ENCODE measurements at places on chromosomes 16 and 17.

- peak; percentile 62 for DNase-seq
Measured at GRCh38 chr16:46857368-46857945, 26.5 kb upstream of the C16orf87 start.

GRCh38 chr16:84086341-84086740, 30.4 kb downstream of the MBTPS1 start:
- no peak for DNase-seq

DNA sequence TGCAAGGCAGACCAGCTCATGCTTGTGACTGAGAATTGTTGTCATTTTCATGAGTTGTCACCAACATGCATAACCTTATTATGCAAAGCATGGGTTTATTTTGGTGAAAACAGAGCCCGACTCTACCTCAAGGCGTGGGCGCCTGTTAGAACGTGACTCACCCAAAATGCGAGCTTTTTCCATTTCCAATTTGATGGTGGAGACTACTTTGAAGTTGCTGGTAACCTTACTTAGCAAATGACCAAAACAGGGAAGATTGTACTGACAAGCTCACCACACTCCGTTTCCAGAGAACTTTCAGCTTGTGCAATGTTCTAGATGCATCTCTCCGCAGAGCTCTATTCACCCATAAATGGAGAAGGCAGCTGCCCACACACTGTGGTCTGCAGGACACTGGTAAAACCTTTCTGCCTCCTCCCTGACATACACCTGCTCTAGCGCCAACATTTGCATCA, 284.5 kb downstream of the MAF start:
- DNase-seq, result no peak

DNA sequence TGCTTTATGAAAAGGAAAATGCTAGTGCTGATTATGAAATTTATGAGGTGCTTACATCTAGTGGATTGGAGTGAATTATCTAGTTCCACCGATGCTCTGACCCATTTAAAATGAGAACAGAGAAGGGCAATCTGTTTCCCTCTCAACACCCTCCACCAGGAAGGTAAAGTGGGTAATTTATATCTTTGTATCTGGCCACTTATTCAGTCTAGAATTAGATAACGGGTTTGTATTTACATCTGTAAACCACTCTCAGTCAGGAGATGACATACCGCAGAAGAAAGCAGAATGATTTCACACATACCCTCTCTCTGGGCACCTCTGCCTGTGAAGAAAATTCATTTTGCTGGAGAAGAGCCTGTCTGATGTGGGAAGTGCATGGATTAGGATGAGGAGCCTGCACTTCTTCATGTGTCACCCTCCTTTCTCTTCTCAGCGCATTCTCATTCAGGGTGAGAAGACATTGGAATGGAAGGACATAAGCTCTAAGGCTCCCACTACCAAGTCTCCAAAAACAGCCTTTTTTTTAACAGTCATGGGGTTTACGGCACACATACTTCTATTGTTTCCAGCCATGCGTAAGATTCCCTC, 646.7 kb upstream of the SALL1 start:
- DNase-seq, result no peak

GRCh38 chr17:58172369-58173071, 5.7 kb downstream of the OR4D2 start:
- DNase-seq, result peak; percentile 31

DNA sequence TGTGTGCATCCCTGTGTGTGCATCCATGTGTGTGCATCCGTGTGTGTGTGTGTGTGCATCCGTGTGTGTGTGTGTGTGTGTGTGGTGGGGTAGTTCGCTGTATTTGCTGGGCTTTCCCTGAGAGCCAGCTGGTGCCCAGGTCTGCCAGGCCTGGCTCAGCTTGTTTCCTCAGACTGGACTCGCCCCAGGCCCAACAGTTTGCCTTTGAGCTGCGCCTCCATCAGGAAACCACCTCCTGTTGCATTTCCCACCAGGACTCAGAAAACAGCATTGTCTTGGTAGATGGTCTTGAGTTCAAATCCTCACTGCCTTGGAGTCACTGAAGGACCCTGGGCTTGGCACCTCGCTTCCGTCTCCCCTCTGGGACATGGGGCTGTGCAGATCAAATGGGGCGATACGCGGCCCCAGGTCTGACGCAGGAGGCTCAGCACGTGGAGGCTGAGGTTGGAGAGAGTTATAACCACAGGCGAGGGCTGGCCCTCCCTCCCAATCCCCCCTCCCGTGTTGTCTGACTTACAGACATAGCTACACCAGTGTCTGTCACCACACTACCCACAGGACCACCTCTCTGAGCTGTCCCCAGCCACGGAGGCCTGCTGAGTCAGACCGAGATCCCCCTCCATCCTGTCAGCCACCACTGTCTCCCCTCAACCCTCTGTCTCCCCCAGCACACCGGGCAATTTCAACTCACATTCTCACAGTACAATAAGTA, 4.7 kb downstream of the ITGAE start:
- DNase-seq, result no peak

GRCh38 chr17:77734371-77735080, 224.0 kb upstream of the TNRC6C start:
- DNase-seq, result peak; percentile 97

- no peak for DNase-seq
Measured at GRCh38 chr17:60065867-60066266, 12.9 kb downstream of the HEATR6 start.

GRCh38 chr16:73089420-73089819, 41.5 kb upstream of the ZFHX3 start:
- DNase-seq, result no peak

GRCh38 chr16:50842013-50842505, 100.2 kb downstream of the CYLD start:
- no peak for DNase-seq

GRCh38 chr17:56594320-56595107, 1.0 kb downstream of the NOG start:
- DNase-seq, result no peak

- DNase-seq, result no peak
Measured at GRCh38 chr17:1190751-1191331, 11.1 kb upstream of the ABR start.

GRCh38 chr17:3551189-3551588, 6.4 kb downstream of the TRPV3 start:
- DNase-seq, result no peak

- DNase-seq, result no peak
Measured at GRCh38 chr16:48542020-48542473, 67.9 kb downstream of the N4BP1 start.

DNA sequence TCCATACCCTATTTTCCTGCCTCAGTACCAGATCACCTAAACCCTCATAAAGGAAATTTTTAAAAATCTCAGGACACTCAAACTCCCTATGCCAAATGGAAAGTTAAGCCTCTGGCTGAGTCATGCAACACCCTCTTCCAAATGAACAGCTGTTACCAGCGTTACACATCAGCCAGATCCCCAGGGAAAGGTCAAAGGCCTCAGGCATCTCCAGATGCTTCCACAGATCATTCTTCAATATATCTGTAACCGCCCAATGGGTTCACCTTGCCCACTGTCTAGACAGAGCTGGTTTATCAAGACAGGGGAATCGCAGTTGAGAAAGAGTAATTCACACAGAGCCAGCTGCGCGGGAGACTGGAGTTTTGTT, 29.1 kb upstream of the SHCBP1 start:
- no peak for DNase-seq

GRCh38 chr17:74730491-74731346, 6.3 kb upstream of the RAB37 start:
- DNase-seq, result no peak

DNA sequence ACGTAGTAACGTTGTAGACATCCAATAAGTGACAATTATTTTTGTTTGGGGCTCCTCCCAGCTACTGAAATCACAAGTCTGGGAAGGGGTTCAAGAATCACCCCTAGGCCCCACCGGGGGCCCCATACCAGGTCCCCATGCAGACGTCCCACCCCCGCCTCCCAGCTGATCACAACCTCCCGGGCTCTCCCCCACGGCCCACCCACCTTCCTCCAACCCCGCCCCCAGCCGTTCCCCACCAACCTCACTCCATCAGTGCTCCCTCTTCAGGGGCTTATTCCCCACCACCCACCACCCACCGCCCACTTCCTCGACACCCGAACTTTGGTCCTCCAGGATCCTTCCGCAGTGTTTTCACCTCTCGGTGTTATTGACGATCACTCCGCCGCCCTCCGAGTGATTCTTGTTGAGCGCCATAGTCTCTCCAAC, 240 bp downstream of the WBP2 start:
- no peak for DNase-seq

GRCh38 chr16:56344518-56345405, 80.6 kb downstream of the AMFR start:
- DNase-seq, result no peak

- DNase-seq, result peak; percentile 46
Measured at GRCh38 chr17:19728084-19728495, 11.7 kb upstream of the SLC47A2 start.

- DNase-seq, result no peak
Measured at GRCh38 chr17:11031787-11032186, 193.9 kb upstream of the PIRT start.

- no peak for DNase-seq
Measured at GRCh38 chr17:72253597-72253996, 132.8 kb downstream of the SOX9 start.

- no peak for DNase-seq
Measured at GRCh38 chr17:31877911-31878702, 19.1 kb upstream of the COPRS start.

DNA sequence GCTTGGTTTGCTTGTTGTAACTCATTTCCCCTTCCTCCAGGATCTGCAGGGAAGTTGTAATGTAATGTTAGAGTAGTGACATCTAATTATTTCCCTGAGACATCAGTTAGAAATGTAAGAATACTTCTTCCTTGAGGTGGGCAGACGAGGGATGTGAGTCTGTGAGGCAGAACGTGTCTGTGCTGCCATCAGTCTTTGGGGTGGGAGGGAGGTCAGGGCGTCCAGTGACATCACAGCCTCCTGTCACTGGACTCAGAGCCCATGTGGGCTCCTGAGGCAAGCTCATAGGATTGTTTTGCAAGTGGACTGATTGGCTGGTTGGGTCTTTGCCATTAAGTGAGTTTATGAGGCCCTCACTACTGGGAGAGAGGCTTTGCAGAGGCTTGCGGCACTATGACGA, 188.8 kb downstream of the CCDC182 start:
- no peak for DNase-seq

- peak; percentile 41 for DNase-seq
Measured at GRCh38 chr16:49019081-49019633, 262.5 kb downstream of the CBLN1 start.

- DNase-seq, result no peak
Measured at GRCh38 chr17:14299280-14300141, 1.4 kb upstream of the HS3ST3B1 start.

DNA sequence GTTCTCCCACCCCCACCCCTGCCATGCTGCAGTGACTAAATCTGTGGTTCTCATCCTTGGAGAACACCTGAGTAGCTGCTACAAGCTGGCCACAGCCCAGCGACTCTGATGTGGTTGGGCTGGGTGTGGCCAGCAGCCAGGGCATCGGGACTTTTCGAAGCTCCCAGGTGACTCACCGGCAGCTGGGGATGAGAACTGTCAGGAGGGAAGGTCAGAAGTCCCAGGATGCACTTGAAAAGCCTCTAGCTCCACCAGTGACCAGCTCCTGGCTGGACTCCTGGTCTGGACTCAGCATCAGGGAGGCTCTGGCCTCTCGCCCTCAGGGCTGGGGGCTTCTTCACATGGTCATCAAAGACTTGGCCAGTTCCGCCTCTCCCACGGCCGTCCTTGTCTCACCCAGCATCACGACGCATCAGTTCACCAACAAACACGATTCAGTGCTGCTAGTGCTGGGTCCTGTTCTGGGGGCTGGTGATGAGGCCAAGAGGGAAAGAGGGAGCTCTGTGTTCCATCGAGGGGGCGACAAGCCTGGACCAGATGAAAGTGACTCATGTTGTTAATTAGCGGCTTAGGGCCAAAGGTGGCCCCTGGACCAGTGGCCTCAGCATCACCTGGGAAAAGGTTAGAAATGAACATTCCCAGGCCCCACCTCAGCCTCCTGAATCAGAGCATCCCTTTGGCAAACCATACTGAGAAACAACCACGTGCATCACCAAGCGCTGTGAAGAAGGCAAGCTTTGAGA, 3.9 kb upstream of the C17orf99 start:
- DNase-seq, result no peak

DNA sequence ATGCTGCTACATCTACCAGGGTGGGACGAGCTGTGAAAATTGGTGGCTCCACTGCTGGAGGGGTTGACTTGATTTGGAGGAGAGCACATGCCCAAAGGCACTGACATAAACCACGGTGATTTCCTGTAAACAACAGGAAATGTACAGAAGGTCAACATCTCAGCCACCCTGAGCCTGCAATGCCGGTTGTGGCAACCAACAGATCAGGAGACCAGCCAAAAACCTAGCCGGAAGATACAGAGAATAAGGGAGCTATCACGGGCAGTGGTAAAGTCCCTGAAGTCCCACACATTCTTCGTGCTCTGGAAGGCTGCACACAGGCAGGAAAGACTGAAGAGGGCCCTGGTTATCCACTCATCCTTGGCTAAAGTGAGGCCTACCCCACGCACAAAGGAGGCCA, 56.2 kb downstream of the ADCY9 start:
- no peak for DNase-seq

- no peak for DNase-seq
Measured at GRCh38 chr17:28961391-28961790, 10.1 kb upstream of the PHF12 start.

- no peak for DNase-seq
Measured at GRCh38 chr16:81275795-81276194, 37.3 kb downstream of the BCO1 start.

DNA sequence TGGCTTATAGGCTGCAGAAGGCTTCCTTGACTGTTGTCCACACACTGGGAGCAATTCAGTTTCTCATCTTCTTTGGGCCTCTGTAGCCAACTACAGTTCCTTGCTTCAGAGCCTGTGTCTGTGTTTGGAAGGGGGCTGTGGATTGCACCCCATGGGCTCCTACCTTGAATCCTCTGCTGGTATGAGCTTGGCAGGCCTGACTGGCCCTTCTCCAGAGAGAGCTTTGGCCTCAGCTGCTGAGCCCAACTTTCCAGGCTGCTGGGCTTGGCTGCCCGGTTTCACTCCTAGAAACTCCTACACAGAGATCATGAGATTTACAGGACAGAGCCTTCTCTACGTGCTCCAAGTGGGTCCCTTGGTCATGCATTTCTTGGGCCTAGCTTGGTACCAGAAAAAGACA, 354.4 kb downstream of the SNX29 start:
- no peak for DNase-seq

- peak; percentile 43 for DNase-seq
Measured at GRCh38 chr17:74873874-74874614, 1.2 kb upstream of the FDXR start.

DNA sequence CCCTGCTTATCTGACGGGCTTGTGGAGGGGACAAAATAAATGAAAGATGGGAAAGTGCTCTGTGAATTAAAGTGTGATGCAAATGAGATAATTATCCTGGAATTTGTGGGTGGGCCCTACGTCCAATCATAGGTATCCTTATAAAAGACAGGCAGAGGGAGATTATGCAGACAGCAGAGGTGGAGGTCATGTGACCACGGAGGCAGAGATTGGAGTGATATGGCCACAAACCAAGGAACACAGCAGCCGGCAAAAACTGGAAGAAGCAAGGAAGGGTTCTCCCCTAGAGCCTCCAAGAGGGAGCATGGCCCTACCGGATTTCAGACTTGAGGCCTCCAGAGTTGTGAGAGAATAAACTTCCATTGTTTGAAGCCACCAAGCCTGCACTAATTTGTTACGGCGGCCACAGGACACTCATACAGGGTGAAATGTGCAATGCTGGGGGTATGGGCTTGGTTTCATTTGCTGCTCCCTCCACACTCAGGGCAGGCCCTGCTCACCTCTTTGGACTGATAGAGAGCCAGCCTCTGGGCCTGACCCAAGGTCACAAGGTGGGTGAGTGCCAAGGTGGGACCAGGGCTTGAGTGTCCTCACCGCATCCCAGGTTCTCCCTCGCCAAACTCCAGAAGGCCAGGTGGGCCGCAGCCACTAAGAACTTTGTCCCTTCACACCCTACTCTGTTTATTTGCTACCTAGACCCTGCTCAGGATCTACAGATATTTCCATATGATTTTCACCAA, 149.6 kb upstream of the TNRC6C start:
- DNase-seq, result no peak
